ENCODE measurements at places on chromosomes 12 and 14.

GRCh38 chr12:1890810-1891209 is 27.6 kb downstream of the CACNA2D4 start:
- peak; percentile 42 for DNase-seq

DNA sequence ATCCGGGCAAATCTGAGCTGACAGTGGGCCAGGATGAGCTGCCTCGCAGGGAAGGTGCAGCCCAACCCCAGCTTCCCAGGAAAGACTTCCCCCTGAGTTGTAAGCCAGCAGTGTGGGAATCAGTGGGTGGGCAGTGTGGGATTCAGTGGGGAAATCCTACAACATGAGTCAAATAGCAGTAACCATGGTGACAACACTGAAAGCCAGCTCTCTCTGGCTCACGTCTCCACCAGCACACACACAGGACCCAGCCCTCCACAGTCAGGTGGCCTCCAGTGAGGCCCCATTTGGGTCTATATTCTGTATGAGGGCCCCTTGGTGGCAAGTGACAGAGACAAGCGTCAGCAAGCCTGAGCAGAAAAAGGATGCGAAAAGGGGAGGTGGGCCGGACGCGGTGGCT is 6.0 kb upstream of the LGALS3 start:
- DNase-seq, result peak; percentile 77

GRCh38 chr12:124462750-124463149 is 104.7 kb downstream of the NCOR2 start:
- no peak for DNase-seq

GRCh38 chr12:109677279-109677691 is 36.3 kb upstream of the FAM222A start:
- no peak for DNase-seq

DNA sequence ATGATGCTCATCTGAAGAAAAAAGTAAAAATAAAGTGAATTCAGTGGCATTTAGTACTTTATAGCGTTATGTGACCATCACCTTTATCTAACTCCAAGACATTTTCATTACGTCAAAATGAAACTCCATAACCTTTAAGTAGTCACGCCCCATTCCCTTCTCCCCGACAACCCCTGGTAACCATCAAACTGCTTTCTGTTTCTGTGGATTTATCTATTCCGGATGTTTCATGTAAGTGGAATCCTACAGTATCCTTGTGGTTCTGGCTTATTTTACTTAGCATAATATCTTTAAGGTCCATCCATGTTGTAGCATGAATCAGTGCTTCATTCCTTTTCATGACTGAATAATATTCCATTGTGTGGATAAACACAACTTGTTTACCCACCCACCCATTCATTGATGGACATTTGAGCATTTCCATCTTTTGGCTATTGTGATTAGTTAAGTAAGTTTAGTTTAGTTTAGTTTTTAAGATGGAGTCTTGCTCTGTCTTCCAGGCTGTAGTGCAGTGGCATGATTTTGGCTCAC is 18.5 kb upstream of the MAP1LC3B2 start:
- DNase-seq, result no peak

GRCh38 chr12:5451251-5451650 is 19.3 kb downstream of the NTF3 start:
- DNase-seq, result no peak

DNA sequence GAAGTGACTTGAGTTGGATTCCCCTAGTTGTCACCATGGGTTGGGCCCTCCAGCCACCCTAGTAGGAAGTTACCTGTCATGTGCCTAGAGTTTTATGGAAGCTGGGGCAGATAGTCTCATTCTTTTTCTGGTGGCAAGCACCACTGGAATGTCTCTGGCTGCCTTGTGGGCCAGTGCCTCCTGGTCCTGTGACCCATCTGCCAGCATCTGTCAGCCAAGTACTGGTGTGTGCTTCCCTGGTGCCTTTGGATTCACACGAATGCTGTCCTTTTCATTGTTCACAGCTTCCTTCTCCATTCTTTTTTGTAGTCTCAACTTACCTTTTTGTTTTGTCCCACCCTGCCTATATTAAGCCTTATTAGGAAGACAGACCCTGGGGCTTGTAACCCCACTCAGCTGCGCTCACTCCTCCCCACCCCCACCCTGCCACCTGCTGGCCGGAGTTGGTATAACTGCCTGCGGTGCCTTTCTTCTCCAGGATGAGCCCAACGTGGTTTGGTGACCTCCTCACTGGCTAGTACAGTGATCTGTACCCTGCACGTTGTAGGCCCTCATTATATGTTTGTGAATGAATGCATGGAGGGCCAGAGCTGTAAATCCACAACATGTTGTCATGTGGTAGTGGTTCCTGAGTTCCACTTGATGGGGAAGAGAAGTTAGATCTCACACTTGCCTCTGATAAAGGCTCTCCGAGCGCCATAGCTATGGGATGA is 125.7 kb downstream of the TSPAN9 start:
- peak; percentile 85 for DNase-seq

DNA sequence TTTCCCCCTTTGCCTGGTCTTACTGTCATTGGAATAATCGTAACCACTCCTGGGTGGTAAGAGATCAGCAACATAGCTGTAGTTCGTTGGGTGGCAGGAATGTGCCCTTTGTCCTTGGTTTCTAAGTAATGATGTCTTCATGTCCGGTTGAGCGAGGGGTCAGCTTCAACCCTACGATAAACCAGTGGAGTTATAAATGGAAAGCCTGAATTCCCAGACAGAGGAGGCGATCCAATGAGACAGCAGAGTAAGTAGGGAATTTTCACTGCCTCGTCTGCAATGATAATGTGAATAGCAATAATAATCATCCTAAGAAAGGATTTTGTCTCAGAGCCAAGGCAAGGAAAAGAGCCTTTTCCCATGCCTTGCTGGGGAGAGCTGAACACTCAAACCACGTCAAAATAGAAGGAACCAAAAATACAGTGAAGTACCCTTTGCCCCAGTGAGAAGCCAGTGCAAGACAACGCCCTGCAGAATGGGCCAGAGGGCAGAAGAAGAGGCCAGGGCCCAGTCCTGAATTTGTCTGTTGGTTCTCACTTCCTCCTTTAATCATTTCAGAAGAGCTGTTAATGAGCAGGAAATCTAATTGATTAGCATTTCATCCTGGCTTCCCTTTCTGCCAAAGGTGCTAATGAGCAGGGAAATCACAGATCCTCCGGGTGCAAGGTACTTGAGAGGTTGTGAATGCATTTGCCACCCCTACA is 330.7 kb downstream of the CACNA1C start:
- DNase-seq, result no peak

DNA sequence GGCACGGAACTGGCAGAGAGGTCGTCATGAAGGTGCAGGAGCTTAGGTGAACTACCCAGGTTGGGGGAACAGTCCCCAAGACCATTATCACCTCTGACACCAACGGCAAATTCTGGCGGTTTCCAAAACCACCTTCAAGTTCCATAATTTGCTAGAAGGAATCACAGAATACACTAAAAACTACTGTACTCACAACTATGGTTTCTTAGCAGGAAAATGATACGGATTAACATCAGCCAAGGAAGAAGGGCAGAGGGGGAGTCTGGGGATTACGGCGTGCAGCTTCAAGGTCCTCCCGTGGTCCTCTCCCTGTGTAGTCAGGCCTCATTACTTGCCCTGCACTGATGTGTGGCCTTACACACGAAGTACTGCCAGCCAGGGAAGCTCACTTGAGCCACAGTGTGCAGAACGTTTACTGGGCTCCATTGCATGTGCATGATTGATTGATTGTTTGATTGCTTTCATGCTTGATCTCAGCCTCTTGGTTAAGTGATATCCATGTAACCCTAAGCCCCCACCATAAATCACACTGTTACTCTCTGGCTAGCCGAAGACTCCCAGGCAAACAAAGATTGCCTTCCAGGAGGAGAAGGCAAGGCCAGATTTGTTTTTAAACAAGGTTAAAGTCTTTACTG is 837 bp upstream of the STX2 start:
- DNase-seq, result peak; percentile 45

- DNase-seq, result peak; percentile 89
These were observed 20.3 kb downstream of the SYNE3 start for GRCh38 chr14:95496111-95496681.

DNA sequence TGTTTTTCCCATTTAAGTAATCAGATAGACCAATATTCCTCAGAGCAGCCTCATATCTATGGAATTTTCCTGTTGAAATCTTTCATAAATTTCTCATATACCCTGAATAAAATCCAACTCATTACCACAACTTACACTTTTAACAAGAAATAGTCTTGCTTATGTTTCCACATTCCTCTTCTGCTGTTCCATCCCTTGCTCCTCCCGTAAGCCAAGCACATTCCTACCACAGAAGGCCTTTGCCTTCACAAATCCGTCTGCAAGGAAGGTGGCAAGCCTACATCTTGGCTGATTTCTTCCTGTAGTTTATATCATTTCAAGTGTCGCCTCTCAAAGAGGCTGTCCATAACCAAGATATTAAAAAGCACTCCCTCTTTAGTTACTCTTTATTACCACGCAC is 127.7 kb downstream of the C12orf50 start:
- DNase-seq, result no peak

- DNase-seq, result no peak
These were observed 35.1 kb upstream of the OTOGL start for GRCh38 chr12:80064269-80064668.

GRCh38 chr12:106551410-106551809 is 31.4 kb upstream of the RFX4 start:
- no peak for DNase-seq

DNA sequence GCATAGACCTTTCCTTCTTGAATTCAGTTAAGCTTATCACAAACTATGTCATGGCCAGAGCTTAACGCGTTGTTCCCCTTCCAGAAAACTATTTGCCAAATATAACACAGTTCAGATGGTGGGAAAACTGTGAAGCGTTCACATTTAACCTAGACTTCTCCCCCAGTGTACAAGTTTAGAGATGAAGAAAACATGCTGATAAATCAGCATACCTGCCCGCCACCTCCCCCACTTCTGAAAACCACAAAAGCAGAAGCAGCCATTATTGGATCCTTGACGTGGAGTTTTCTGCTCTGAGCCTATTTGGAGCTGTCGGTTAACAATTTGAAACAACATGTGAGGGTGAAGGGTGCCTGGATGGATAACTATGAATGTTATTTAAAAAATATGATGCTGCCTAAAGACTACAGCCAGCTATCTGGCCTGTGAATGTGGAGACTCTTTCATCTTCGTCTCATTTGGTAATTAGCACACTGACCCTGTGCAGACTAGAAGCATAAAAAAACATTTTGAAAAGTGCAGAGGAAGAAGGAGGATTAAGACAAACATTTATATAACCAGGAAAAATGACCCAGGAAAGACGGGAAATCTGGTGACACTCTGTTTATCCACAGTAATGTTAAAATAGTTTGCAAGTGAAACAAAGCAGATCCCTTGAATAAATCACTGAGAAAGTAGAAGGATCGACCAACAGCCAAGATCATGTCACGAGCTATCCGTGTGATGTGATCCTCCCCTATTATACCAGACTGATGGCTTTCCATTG is 408.2 kb downstream of the AEBP2 start:
- DNase-seq, result peak; percentile 70

DNA sequence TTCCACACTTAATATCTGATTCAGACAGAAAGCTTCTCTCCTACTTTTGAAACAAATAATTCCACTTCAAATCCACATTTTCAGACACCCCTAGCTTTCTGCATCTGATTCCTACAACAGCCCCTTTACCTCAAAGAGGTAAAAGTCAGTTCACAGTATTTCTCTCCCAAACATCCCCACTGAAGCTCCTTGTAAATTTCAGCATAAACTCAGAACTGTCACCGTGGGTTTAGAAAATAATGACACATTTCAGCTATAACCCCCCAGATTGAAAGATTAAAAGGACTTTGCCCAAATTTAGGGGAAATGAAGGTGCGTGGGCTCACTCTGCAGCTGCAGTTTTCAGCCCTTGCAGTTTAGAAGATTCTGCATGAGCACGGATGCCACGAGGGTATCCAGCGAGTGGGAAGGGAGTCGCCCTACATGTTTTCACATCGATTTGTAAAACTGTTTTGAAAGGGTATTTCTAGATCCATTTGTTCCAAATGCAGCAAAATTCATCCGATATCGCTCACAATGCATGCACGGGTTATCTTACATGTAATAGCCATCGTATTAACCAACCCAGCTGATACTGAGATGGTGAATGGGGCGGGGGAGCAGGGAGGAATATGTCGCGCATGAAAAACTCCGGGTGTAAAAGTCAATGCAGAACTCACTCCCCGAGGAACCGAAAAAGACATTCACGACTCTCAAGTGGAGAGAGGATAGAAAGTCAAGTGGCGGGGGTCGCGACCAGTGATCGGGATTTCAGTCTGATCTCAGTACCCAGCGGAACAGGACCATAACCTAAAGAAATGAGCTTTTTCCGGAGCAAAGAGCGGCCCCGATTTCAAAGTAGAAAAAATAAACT is 5.0 kb upstream of the CCND2 start:
- peak; percentile 52 for DNase-seq

- DNase-seq, result no peak
These were observed 79.9 kb downstream of the SLC15A5 start for GRCh38 chr12:16197600-16197999.

GRCh38 chr12:92989715-92990484 is 60.8 kb upstream of the EEA1 start:
- no peak for DNase-seq

DNA sequence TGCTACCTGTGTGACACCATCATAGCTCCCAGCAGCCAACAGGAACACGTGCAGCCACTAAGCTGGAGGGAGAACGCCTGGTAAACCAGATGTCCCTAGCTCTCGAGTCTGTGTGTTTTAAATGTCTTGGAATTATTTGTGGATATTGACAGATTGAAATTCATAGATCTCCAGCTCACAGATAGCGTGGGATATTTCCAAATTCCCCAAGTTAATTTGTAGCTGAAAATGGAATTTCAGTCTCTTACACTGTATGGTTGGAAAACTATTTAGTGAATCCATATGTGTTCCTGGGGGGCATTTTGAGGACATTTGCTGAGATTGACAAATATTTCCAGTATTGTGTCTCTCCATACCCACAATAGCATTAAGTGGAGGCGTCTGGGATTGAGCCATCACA is 618.6 kb upstream of the TMEM132C start:
- no peak for DNase-seq

- DNase-seq, result no peak
These were observed 134.1 kb downstream of the TPH2 start for GRCh38 chr12:72072592-72073212.

DNA sequence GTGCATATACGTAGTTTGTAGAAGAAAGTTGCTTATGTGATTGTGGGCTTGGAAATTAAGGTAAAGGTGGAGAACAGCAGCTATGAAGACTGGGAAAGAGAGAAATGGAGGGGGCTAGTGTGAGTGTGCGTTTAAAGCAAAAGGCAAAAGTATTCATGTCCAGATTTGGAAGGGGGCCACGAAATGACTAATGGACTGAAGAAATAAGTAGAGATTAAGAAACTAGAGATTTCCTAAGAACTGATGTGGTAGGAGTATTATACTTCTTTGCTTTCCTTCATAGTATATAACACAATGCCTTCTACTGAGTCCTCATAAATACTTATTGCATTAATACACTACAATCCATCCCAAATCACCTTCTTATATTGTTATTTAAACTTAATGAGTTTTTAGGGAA is 298.6 kb upstream of the NOVA1 start:
- DNase-seq, result no peak

GRCh38 chr14:87879389-87879788 is 113.6 kb downstream of the GALC start:
- DNase-seq, result no peak

All from islet precursor cell (in vitro differentiated cells).